ENCODE measurements at places on chromosomes 16 and 17. TPM values are rescaled to one million over a fixed set of nuclear protein-coding genes. Genes with fewer than 3 reads are reported as not detected.
A peak's percentile ranks its signal among the peaks of the same experiment; 100 is the strongest.

DNA sequence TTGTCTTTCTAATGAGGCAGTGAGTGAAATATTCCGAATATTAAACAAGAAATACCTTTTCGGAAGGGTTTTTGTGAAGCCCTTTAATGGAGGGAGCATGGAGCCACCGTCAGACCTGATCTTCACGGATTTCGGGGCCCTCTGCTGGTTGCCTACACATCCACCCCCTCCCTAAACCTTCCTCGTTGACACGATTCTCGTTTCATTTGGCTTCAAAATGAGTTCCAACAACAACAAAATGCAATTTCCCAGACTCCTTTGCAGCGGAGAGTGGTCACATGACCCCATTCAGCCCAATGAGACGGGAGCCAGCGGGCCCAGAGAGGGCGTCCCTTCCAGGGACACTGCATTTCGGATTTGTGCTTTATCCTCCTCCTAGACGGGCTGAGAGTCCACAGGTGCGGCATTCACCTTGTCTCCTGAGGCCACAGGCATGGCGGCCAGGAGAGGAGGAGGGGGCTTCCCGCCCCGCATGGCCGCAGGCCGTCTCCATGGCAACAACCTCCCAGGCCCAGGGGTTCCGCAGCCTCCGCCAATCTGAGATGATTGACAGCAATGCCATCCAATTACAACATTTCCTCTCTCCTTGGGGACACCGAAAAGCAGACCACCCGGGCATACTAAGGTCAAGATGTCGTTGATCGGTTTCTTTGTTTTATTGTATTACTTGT, 259.8 kb downstream of the C16orf95 start:
- peak; percentile 89 for DNase-seq

DNA sequence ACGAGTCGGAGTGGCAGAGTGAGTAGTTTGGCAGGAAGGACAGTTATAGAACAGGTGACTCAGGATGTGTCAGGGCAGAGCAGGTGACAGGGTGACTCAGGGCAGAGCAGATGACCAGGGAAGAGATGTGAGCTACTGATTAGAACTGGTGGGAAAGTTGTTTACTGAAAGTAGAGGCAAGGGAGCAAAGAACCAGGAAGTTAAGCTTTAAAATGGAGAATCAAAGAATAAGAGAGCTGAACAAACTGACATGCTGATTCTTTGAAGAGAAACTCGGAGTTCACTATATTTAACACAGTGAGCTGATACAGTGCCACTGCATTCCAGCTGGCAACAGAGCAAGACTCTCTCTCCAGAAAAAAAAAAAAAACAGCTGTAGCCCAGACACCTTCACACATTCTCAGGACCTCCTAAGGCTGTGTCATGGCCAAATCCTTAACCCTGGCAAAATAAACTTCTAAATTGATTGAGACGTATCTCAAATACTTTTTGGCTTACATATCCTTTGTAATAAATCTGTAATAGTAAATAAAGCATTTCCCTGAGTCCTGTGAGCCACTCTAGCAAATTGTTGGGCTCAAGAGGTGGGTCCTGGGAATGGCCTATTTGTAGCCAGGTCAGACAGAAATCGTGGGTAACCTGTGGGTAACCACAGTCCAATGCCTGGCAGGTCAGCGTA, 12.3 kb upstream of the UBE2I start:
- DNase-seq, result no peak

- peak; percentile 91 for DNase-seq
These were observed 717 bp upstream of the CNP start for GRCh38 chr17:41965694-41966462.

C17orf50 gene
- not detected for total RNA-seq

DNA sequence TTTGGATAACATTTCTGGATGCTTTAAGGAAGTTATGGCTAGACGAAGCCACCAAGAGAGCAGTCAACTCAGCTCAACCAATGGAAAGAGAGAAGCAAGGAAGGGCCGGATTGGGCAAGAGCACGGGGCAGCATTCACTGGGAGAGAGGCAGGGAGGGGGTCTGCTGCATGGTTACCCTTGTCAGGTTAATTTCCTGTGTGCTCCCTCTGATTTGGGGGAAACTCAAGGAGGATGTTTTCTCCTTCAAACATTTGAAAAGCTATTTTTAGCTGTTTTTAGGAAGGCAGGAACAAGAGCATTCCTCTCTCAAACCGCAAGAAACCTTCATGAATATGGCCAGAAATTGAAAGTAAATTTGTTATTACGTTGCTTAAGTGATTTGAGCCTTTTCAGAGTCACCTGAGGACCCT, 118.5 kb upstream of the ZFHX3 start:
- peak; percentile 32 for DNase-seq

DNA sequence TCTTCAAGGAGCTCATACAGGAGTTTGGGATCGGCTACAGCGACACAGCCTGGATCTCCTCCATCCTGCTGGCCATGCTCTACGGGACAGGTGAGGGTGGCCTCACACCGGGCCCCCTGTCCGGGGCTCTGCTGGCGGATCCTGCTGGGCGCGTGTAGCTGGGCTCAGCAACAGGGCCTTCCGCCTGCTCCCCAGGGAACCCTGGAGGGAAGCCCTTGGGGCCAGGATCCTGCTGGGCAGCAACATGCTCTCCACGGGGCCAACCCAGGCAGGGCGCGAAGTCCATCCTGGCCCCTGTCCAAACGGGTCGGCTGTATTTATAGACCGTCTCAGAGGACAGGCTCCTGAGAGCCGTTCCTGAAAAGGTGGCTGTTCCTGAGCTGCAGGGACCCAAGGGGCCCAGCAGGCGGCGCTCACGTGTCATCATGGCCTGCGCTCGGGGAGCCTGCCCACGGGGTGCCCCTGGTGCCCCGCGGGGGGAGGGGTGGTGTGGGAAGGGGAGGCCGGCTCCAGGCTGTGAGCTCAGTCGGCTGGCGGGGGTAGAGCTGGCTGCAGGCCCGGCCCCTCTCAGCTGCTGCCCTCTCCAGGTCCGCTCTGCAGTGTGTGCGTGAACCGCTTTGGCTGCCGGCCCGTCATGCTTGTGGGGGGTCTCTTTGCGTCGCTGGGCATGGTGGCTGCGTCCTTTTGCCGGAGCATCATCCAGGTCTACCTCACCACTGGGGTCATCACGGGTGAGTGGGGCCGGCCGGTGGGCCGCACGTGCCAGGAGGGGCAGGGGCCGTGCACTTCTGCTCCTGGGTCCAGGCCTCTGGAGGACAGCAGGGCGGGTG, 7.5 kb downstream of the SLC16A3 start:
- DNase-seq, result peak; percentile 96

GRCh38 chr16:81003610-81004460, 2.9 kb downstream of the CMC2 start:
- DNase-seq, result no peak

DNA sequence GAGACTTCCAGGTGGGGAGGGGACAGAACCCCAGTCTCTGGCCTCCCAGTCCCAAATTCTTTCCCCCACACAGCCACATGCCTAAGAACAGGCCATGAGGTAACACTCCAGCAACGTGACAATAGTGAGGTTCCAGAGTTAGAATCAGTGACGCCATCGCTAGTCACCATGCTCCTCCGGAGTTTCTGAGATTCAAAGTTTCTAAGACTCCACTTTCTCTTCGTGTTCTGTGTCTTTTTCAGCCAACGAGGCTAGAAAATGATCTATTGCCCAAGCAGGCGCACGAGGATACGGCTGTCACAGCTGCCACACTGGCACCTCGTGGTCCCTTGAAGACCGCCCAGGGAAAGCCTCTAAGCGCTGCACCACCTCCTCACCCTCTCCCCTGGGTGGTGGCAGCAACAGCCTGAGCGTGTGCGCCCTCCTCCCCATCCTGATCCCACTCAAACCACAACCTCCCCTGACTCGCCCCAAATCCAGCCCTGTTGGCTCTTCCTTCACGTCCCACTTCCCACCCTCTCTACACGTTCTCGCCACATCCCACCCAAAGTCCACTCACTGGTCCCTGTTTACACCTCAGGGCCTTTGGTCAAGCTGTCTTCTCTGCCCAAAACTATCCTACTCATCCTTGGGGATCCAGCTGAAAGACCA, 1.0 kb downstream of the MCRIP1 start:
- no peak for DNase-seq

DNA sequence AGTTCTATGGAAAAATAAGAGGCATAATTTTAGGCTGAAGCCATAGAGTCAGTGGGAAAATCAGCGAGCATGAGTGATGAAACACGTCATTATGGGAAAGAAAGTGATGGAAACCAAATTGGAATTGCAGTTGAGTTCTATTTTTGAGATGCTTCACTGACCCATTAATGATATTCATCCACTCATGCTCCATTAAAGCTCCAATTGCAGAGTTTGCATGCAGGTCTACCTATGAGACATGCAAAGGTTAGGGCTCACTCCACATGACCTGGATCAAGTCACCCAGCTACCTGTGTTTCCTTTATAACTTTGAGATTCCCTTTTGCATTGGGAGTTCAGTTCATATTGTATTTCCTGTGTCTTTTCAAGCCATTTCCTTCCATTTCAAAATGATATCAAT, 8.0 kb upstream of the KRTAP2-4 start:
- DNase-seq, result no peak

DNA sequence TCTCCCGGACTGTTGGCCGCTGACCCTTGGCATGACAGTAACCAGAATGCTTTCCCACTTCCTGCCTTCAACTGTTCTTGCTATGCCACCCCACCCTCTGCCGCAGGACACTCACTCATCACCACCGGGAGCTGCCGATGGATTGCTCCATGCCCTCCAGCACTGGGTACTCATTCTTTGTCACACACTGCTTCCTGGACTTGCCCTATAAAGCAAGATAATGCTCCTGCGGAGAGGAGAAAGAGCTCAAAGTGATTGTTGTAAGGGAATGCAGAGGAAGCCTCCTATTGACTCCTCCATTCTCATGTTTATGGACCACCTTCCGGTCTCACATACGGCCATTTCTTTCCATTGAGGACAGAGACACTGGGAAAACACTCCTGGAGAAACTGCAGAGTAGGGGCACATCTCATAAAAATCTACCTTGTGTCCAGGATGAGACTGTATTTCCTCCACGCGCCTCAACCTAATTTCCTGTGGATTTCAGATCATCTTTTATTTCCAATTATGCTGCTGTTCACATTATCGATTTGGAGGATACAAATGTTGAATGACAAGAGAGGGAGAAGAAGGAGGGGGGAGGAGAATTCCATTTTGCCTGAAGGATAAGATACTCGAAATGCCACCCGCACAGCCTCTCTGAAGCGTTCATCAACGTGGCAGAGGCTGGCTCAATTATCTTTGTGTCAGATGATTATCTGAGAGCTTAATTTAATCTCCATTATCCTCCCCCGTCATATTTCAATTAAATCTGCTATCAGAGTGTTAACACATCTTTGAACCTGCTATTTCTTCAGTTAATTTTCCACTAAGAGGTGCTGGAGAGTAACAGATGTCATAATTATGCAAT, 486.1 kb upstream of the SALL1 start:
- DNase-seq, result peak; percentile 73

Measured in H7 (cell line).